ENCODE measurements at places on chromosomes 6 and 20. TPM values are rescaled to one million over a fixed set of nuclear protein-coding genes. Genes with fewer than 3 reads are reported as not detected.
A peak's percentile ranks its signal among the peaks of the same experiment; 100 is the strongest.

DNA sequence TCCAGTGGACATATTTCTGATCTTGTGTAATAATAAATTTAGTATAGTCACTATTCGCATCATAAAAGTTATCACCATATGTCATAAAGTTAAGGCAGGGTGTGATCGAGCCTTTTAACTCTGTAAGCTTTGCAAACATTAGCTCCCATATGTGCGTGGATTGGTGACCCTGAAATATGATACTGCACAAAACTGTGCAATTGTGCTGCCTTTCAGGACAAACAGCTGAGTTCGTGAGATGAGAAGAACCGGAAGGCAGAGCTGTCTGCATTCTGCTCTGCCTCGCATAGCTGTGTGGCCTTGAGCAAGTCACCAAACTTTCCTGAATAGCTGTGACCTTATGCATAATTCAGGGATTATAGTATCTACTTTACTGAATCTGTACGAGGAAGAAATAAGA, 3.2 kb upstream of the PLEKHG1 start:
- no peak for DNase-seq

DNA sequence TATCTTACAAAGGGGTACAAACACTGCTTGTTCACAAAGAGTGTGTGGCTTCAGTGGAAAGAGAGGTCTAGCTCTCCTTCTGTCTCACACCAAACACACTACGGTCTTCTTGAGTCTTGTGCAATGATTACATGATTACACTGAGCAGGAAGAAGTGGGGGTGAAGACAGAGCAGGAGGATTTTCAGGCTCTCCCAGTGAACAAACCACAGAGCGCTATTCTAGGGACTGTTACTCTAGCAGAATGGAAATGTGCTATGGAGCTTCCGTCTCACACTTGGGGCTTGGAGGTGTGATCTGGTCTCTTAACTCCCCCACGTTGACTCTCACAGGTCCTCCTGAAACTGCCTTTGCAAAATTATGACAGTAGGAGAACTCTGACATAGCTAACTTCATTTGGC, 203.4 kb downstream of the MYLK4 start:
- DNase-seq, result no peak

- DNase-seq, result no peak
Measured at GRCh38 chr6:16434885-16435284, 196.5 kb downstream of the GMPR start.

DNA sequence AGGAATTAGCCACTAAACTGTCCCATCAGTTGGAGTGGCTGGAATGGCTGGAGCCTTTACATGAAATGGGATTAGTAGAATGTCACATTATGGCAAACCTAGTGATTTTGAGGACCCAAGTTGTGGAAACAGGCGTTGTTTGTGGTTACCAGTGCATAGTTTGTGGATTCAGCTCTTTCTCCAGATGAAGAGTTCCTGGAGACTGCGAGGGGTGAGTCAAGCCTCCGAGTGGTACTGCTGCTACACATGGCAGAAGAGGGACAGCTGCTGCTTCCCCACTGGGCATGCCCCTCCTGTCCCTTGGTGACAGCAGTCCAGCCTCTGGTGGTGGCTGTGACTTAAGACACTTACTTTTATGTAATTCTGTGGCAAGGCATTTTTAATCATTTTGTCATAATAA, 94.2 kb upstream of the SCP2D1 start:
- peak; percentile 87 for DNase-seq

DNA sequence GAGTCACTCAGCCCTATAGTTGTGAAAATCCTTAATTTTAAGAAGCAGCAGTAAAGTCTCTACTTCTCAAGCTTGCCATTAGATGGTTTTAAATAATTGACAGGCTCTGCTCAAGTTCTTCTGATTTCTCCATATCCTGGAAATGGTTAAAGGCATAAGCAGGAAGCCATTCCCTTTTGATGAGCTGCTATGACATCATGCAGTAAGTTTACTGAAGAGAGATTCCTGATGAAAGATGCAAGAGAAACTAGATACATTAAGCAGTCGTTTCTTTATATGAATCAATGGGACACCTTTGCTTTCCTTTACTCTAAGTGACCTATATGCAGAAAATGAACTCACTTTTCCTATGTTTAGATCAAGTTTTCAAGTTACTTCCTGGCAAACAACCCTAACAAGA, 9.8 kb downstream of the POPDC3 start:
- peak; percentile 11 for DNase-seq

- no peak for DNase-seq
Measured at GRCh38 chr6:33991610-33992009, 154.3 kb downstream of the GRM4 start.

DNA sequence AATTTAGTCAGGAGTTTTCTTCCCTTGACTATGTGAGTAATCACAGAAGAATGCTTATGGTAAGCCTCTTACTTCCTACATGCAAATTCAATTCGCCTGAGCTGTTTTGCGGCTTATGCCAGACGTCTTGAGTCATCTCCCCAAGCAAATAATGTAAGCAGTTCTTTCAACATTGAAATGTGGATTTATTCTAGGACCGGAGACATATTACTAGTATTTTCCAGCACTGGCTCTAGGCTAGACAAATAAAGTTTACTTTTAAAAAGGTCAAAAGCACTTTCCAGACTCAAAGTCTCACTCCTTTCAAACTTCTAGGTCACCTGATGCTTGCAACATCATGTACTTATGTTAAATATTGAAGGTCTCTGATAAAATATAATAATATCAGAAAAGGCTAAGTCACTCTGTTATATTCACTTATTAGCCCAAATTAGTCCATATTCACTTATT, 38.1 kb upstream of the NOX3 start:
- DNase-seq, result peak; percentile 99

DNA sequence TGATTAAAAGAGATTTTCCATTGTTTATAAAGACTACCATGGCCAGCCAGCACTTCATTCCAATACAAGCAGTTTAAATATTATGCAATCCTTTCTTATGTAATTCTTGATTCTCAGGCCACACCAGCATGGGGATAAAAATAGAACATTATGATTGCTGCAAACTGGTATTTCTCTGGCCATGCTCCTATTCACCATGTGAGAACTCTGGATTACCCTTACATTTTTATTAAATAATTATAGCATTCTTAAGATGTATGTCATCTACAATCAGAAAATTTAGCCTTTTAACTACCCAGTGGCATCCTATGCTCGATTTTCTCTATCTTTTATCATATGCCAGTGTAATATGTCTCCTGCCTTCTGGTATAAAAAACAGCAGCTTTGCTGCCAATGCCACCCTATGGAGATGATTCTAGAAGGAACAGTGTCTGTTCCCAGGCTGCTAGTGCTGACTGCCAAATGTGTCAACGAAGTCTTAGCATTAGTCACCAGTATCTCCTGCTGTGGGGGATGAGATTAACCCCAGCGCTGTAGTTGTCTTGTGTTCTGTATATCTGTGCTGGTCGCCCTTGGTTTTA, 501.4 kb downstream of the BCKDHB start:
- DNase-seq, result peak; percentile 81

GRCh38 chr20:45835825-45836224, 2.2 kb downstream of the SNX21 start:
- DNase-seq, result peak; percentile 91

DNA sequence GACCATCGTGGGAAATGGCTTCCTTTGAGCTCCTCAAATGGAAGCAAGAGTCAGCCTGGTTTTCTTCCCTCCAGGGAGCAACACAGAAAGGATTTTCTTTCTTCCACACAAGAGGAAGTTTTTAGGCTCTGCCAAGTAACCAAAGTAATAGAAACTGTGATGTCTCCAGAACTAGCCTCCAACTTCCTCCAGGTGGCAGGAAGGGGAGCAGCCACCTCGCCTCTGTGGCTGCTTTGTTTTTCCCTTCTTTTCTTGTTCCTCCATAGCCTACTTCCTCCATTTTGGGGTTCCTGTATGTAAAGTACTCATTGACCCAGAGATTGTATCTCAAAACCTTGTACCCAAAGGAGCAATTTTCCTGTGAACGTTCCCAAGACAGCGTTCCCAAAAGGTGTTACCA, 32.7 kb upstream of the CCR6 start:
- no peak for DNase-seq

DNA sequence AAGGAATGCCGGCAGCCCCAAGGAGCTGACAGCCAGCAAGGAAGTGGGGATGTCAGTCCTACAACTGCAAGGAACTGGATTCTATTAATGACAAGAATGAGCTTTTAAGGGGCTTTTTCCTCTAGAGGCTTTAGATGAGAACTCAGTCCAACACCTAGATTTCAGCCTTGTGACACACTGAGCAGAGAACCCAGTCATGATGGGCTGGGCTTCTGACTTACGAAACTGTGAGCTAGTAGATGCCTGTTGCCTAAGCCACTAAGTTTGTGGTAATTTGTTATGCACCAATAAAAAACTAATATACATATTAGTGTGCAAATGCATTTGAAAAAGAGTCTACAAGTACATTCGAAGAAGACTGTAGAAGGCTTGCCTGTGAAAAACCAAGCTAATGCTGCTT, 263.3 kb downstream of the SOX4 start:
- DNase-seq, result no peak

DNA sequence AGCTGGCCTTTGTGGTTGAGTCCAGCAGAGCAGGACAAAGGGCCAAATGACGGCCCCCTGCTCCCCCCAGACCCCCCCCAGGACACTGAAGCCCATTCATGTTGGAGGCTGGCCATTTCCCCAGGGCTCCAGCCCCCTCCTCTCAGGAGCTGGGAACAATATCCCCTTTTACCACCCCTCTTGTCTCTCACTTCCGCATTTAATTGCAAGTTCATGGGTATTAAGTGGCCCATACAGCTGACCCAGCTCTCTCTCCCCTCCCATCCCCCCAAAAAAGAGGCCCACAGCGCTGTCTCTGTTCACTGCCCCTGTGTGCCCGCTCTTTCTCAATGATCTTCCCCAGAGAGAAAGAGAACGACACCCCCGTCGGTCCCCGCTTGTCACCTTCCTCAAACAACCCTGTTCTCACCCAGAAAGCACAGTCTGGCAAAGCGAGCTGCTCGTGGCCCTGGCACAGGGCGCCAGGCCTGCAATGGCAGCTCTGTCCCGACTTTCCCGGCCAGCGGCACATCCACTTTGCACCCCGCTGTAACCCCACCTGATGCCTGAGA, 30.4 kb downstream of the PREX1 start:
- peak; percentile 32 for DNase-seq

DNA sequence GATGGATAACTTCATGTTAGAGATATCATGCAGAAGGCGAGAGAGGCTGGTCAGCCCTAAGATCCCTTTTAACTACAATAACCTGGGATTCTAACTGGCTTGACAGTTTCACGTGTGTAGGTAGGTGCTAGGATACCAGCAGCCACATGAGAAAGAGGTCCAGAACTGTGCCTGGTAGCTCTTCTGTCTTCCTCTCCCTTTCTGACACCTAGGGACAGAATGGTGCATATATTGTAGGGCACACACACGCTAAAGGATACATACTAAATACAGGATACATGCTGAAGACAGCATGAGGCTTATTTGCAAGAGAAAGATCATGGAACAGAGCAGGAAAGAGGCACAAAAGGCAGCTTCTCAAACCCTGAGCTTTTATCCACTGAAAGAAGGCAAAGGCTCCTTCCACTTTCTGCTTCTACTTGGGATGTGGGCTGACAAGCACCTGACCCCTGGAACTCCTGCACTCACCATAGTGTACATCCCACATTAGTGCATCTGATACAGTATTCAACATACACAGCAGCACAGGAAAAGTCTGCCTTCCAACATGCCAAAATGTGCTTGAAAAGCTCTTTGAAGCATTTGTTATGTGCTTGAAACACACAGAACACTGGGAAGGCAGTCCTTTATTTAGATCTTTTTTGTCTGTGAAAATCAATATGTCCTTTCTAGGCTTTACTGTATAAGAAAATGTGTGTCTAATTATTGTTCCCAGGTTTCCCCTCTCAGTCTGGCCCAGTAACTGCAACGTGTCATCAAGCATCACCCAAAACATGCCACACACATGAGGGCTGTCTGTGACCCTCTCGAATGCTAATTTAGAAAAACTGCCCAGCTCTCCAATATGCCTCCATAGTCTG, 3.2 kb downstream of the SLC22A23 start:
- no peak for DNase-seq

DNA sequence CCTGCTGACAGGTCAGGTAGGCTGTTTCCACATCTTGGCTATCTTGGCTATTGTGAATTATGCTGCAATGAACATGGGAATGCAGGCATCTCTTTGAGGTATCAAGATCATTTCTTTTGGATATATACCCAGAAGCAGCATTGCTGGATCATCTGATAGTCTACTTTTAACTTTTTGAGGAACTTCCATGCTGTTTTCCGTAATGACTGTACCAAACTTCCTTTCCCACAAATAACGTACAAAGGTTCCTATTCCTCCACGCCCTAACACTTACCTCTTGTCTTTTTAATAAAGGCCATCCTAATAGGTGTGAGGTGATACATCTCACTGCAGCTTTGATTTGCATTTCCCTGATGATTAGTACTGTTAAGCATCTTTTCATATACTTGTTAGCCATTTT, 338.7 kb upstream of the RUNX2 start:
- no peak for DNase-seq

- DNase-seq, result no peak
Measured at GRCh38 chr6:119339941-119340456, 9.6 kb downstream of the MAN1A1 start.

- DNase-seq, result peak; percentile 64
Measured at GRCh38 chr6:13924146-13924948, 405 bp upstream of the RNF182 start.

- no peak for DNase-seq
Measured at GRCh38 chr20:24504331-24505285, 35.2 kb downstream of the SYNDIG1 start.

DNA sequence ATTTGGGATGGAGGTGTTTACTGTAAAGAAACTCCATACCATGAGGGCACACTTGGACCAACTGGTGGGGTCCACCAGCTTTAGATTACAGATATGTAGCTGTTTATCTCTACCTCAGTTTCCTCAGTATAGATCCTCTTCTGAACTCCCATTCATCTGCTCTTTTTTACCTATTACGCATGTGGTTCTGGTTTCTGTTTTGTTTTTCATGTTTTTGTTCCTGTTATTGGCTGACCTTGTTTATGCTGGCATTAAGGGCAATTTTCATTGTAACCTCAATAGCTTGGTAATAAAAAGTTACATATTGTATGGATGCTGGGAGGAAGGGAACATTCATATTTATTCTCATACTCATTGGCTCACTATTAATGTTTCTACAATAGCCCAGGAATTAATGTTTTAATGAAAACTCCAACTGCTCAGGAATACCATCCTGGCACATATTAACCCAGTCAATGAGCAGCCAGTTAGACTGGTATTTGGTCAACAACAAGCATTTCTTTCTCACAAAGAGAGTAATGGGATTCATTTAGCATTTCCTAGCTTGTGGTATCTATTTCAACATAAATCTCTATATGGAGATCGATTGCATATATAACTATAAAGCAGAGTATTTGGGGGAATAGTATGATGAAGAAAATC, 83.8 kb upstream of the FAM184A start:
- DNase-seq, result no peak

ADTRP gene
- 0.48 TPM for total RNA-seq

GRM1 gene
- total RNA-seq, result 0.12 TPM

CDSN gene
- not detected for total RNA-seq

DEFB124 gene
- not detected for total RNA-seq

BTN1A1 gene
- total RNA-seq, result not detected

HDAC2 gene
- 88.2 TPM for total RNA-seq

PNPLA1 gene
- total RNA-seq, result not detected

VNN1 gene
- 0.24 TPM for total RNA-seq

TSBP1 gene
- total RNA-seq, result not detected

SLC32A1 gene
- not detected for total RNA-seq

HLA-DPB1 gene
- total RNA-seq, result 29.6 TPM

IL17A gene
- 0.12 TPM for total RNA-seq
